GDM1 (cell line): ENCODE measurements at places on chromosomes 6 and 20.
A peak's percentile ranks its signal among the peaks of the same experiment; 100 is the strongest.

DNA sequence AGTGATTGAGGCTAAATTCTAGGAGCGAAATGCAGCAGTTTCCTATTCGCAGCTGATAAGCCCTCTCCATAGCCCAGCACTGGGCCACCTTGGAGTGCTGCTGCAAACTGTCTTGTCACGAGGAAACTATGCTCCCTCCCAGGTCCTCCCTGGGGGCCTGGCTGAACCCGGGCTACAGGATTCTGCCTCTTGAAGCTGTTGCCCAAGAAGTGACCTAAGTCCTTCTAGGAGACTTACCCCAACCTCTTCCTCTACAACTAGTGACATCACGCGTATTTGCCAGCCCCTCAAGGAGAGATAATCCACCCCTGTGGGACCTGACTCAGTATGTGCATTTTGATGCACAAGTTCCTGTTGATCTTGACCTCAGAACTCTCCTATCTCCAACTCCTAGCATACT lies 26.5 kb upstream of the ZFAND3 start:
- no peak for DNase-seq

DNA sequence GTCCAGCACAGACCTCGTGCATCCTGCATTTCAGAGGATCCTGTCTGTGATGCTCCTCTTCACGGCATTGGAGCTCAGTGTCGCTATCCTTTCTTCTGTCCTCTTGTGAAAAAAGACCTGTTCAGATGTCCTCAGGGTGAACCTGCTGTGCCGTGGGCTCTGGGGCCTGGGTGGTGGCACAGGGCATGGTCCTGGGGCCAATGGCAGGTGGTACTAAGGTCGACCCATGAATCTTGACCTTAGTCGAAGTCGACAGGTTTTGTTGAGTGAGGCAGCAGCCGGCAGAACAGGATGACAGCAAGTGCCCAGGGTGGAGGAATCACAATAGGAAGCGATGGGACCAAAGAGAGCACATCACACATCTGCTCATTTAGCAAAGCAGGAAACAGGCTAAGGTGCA lies 22.0 kb upstream of the MAS1L start:
- DNase-seq: no peak

DNA sequence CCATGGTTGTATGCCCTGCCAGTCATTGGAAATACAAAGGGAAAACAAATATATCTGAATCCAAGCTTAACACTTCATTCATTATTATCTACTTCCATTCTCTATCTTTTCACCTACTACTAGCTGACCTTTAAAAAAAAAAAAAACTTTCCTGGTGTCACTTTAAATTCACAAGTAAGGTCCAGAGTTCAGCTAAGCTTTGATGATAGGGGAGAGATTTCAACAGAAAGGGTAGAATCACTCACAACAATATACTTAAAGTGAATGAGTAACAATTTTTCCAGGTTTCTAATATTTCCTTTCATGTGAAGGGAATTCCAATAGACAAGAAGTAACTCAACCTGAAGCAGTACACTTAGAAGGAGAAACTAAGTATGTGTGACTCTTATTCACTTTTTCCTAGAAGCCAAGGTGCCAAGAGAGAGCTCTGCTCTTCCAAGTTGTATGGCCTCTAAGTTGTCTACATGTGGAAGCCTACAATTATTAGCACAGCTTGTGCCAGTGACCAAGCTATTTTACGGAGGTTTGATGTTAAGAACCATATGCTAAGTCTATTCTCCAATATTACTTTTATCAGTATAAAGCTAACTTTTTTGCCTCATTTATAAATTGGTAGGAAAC lies 371.7 kb downstream of the TENT5A start:
- no peak for DNase-seq

GRCh38 chr6:39561536-39562266 lies 163.5 kb downstream of the KIF6 start:
- DNase-seq: no peak

DNA sequence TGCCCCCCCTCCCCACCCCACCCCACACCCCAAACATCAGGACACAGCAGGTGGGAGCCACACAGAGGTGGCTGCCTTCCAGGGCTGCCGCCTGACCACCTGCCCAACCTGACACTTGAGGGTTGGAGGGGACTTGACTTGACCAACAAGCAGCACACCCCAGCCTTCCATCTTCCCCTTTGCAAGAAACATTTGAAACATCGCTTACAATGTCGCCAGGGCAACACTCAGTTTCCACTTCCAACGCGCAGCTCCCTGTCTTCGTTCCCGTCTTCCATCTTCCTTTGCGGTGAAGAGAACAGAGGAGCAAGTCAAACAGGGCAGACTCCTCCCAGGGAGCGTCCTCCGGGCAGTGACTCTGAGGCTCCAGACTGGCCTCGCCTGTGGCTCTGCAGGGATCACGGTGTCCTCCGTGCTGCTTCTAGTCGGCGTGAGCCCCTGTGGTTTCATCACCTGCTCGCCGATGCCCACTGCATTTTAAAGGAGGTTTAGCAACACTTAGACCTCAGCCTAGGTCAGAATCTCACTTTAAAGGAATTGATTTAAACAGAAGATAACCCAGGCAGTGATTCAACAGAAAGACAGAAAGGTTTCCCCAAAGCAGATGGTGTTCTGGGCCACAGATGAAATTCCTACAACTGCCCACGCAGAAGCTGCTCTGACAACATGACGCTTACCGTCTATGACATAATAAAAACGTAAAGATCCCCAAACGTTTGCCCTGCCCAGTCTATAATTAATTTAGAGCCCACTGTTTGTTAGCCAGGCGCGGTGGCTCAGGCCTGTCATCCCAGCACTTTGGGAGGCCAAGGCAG lies 130.8 kb downstream of the TAF4 start:
- no peak for DNase-seq

DNA sequence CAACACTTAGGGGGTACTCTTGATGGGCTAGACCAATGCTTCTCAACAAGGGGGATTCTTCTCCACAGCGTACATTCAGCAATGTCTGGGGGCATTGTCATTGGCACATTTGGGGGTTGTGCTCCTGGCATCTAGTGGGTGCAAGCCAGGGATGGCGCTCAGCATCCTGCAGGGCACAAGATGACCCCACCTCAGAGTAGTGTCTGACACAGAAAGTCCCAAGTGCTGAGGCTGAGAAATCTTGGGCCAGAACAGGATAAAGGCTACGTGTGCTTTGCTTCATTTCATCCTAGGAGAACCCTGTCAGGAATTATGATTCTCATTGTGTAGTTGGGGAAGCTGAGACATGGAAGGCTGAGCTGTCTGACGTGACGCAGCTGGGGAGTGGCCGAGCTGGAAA lies 298.6 kb downstream of the CDH26 start:
- DNase-seq: no peak

DNA sequence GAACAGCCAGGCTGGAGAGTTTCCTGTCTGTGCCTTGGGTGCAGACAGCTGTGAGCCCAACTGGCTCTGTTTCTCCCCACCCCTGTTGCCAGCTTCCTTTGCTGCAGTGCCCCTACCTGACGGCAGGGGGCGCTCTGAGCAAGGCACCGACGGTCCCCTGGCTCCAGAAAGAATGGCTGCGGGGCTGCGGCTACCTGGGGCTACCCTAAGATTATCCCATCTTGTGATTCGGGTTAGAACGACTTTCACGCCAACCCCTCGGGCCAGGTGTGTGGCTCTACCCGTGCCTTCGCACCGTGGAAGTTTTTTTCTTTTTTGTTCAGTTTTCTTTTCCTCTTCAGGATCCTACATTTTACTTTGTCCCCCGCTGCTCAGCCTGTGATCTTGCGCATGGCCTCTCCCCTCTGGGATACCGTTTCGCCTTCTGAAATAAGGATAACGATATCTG lies 33.4 kb upstream of the AAR2 start:
- DNase-seq: peak; percentile 43

DNA sequence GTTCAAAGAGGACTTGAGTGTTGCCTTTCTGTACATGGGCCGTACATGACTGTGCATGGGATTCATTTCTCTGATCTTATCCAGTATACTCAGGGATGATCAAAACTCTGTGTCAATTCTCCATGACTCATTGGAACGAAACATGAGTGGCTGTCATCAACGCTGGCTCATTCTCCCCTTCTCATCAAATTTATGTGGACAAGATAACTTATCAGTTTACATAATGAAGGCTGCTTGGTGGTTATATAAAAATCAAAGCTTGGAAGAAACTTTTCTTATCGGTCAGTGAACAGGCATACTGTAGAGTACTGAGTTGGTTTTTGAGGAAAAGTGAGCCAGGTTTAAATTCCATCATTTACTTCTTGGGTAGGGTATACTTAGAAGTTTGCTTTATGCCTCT lies 24.9 kb downstream of the CRISP1 start:
- DNase-seq: no peak

DNA sequence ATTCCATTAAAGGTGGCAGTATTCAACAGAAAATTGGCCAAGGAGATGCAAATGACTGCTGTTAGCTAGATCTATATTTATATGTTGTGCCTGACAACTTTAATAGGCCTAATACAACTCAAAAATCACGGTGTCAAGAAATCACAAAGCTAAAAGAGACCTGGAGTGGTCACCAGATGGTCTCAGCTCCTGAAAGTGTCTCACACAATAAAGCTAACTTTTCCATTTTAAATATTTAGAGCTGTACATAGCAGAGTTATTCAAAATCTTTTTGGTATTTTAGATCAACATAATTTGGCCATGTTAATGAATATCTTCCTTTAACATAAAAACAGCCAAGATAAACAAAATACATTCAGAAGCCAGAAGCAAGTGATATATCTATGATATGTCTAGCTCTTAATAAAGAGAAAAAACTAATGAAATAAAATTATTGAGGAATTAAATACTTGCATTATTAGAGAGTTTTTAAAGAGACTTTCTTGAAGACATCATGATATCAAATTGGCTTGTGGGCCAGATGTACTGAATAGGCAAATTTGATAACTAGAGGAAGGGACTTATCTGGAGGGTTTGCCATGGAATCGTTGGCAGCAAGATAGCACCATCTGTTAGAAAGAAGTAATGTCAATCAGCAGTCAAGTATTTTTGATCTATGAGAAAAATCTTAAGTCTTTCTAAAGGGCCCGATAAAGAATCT lies 84.9 kb upstream of the SCAF8 start:
- DNase-seq: no peak

GRCh38 chr20:53409447-53409717 lies 184.3 kb downstream of the ZNF217 start:
- no peak for DNase-seq

- no peak for DNase-seq
These were observed 35.8 kb downstream of the SLC2A4RG start for GRCh38 chr20:63775096-63775978.

DNA sequence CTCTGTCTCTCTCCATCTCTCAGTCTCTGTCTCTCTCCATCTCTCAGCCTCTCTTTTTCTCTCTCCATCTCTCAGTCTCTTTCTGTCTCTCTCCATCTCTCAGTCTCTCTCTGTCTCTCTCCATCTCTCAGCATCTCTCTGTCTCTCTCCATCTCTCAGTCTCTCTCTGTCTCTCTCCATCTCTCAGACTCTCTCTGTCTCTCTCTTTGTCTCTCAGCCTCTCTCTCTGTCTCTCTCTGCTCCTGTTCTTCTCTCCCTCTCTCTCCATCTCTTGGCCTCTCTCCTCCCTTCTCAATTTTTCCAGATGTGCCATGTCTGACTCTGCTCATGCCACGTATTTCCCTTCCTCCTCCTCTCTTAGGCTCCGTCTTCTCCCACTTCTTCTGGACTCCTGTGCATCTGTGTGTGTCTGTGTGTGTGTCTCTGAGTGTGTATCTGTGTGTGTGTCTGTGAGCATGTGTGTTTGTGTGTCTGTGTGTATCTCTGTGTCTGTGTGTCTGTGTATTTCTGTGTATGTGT lies 72.7 kb downstream of the SRC start:
- DNase-seq: no peak

DNA sequence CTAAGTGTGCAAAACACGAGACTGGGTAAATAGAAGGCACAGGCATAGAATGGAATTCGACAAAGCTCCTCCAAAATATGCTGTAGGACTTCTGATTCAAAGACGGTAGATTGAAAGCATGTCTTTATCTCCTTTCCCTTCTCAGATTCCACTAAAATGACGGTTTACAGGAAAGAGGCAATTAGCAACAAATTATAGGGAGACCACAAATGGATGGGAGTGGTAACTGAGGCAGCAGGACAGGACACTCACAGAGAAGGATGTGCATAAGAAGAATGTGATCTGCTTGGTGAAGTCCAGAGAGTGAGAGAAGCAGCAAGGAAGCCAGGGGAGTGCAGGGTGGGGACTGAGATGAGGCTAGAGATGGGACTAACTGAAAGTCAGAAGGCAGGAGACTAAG lies 113.4 kb upstream of the MRPS10 start:
- DNase-seq: no peak

DNA sequence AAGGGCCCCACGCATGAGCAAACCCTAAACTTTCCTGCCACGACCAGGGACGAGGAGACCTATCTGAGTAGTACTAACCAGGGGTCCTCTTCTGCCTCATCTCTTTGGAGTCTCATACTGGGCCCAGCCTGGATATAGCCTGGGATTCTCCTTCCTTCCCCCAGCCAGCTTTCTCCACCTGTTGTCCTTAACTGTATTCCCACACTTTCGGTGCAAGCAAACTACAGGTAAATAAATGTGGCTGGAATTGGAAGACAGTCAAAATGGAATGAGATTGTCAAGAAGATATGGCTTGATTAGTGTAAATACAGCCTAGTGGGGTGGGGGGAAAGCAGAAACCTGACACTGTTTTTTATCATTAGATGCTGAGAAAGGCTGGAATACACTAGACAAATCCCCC lies 23.5 kb upstream of the LY86 start:
- no peak for DNase-seq

GRCh38 chr6:168026925-168027324 lies 29.5 kb downstream of the KIF25 start:
- DNase-seq: no peak
